ENCODE measurements at places on chromosomes 4 and X. TPM values are rescaled to one million over a fixed set of nuclear protein-coding genes. Genes with fewer than 3 reads are reported as not detected.

Gene KLKB1
- total RNA-seq = not detected

DNA sequence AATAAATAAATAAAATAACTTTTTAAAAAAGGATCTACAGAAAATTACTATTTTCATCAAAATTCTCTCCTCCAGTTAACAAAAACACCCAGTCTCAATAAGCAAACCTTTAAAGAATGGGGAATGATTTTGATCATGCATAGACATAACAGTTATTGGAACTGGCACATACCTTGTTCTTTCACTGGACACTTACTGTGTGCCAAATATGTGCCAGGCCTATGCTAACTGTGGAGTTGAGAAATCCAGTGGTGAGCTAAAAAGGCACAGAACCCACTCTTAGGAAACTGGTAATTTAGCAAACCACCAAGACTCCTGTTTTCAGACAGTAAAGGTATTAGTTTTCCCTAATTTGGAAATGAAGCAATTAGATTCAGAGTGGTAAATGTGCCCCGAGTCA lies 39.1 kb downstream of the CLOCK start:
- DNase-seq = no peak

- peak; percentile 35 for DNase-seq
Observed at GRCh38 chr4:1369091-1369450, 22.1 kb downstream of the UVSSA start.

Gene SERTM2
- total RNA-seq = 1.1 TPM

GRCh38 chrX:40063555-40063954 lies 34.2 kb downstream of the BCOR start:
- no peak for DNase-seq

Gene APELA
- 34.8 TPM for total RNA-seq

Gene COL4A6
- 15.9 TPM for total RNA-seq

- DNase-seq = no peak
Observed at GRCh38 chrX:44795945-44796450, 47.8 kb upstream of the DUSP21 start.

- DNase-seq = no peak
Observed at GRCh38 chr4:16862697-16863096, 35.7 kb downstream of the LDB2 start.

DNA sequence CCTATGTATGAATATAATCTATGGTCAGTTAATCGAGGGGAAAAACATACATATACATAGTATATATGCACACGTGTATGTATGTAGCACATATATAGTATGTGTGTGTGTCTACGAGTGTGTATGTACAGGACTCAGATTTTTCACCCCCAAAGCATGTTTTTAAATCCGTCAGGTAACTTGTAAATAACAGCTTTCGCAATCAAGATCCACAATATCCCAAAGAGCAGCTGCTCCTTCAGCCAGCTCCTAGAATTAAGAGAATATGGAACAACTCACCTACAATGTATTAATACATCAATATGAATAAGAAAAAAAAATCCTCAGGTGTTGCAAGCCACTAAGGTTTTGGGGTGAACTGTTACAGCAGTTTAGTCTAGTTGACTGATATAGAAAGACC lies 3.5 kb downstream of the MRFAP1L1 start:
- DNase-seq = no peak

- DNase-seq = no peak
Observed at GRCh38 chrX:68072041-68072440, 361.3 kb downstream of the OPHN1 start.

DNA sequence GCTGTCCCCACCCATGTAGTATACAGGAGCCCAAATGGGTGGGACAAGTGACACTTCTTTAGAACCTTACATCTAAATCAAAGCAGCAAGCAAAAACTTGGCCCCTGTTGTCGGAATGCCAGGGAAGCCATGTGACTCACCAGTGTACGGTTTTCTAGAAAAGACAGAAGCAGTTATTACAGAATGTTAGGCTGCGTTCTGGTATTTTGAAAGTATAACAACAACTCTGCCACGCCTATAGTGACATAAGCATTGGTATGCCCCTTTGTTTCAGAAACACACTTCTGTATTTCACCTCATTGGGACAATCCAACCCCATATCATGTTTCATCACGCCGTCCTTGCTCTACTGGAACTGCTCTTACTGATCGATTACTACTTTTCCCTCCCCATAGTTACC lies 14.8 kb downstream of the PDHA1 start:
- DNase-seq = no peak

DNA sequence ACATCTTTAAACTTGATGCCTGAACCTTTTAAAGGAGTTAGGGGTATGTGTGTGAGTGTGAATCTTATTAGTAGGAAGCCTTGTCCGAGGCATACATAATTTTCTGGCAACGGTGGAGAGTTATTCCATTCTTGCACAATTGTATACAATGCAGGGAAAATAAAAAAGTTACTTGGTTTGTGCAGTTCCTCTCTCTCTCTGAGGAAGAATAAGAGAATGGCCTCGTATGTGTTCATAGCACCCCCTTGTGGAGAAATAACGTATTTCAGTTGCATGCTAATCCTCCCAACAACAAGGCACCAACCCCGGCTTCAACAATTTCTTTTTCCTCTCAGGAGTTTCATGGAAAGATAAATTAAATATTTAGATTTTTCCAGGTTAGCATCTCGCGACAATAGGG lies 33.7 kb upstream of the FGF13 start:
- DNase-seq = no peak

Gene FGG
- 121 TPM for total RNA-seq

Gene LIMCH1
- total RNA-seq = 8.4 TPM

DNA sequence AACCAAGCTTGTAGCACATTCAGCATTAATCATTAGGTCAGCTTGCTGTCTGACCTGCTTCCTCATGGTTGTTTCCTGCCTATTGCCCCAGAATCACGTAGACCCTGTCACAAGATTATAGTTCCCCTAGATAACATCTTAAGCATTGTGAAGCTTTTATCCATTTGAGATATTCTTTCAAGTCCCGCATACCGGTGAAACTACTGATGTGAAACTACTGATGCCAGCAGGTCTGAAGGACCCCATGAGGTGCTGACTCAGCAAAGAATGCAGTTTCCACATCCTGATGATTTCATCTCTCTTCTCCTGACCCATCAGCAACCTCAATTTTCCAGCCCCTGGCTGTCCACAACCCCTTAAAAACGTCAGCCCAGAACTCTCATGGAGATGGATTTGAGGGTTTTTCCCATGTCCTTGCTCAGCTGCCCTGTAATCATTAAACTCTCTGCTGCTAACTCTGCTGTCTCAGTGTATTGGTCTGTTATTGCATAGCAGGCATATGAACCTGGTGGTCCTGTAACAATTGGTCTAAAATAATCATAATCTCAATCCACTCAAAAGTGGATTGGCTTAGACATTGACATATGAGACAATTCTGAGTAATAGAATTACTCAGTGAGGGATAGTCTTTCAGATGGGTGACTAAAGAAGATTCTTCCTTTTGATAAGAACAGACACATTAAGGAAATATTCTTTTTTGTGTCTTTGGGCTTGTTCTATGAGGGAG lies 26.3 kb upstream of the UBA6 start:
- DNase-seq = no peak

DNA sequence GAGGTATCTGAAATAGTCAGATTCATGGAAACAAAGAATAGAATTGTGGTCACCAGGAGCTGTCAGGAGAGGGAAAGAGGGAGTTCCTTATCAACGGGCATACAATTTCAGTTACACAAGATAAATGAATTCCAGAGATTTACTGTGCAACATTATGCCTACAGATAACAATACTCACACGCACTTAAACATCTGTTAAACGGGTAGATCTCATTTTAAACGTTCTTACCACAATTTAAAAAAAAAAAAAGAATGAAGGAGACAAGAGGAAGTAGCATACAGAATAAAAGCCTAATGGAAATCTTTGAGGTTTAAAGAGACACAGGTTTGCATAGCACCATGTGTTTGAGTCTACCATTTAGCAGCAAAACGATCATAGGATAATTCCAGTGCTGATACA lies 298.0 kb downstream of the DKK2 start:
- DNase-seq = no peak

GRCh38 chrX:37060999-37061398 lies 52.8 kb downstream of the FAM47C start:
- peak; percentile 44 for DNase-seq

DNA sequence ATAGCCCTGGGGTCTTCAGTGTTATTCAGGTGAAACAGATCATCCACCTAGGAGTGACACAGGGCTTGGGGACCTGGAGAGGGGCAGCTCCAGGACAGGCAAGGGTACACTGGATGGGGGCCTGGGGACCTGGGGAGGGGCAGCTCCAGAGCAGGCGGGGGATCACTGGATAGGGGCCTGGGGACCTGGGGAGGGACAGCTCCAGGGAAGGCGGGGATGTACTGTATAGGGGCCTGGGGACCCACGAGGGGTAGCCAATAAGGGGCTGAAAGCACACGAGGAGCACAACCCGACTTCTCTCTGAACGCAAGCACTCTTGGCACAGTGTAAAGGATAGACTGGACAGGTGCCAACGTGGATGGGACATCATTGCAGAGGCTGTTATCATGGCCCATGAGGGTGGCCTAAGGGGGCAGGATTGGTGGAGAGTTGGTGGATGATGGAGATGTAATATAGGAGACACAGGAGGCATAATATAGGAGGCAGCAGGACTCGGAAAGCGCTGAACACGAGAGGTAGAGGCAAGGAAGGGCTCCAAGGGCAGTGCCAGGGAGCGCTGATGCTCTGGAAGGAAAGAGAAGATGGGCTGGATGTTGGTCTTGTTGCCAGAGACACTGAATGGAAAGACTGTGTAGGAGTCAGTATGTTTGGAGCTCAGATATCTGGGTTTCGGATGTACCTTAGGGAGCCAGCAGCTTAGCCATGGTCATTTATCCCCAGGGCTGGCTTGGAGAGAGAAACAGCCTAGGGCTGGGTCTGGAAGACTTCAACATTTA lies 37.9 kb upstream of the FGFBP2 start:
- no peak for DNase-seq

Gene NPY2R
- total RNA-seq = not detected

Gene FGD1
- 4.1 TPM for total RNA-seq

Gene SCD5
- total RNA-seq = 3.4 TPM

- no peak for DNase-seq
Observed at GRCh38 chr4:25050370-25051078, 19.8 kb upstream of the LGI2 start.

- no peak for DNase-seq
Observed at GRCh38 chr4:31417040-31417439, 696.9 kb downstream of the PCDH7 start.

DNA sequence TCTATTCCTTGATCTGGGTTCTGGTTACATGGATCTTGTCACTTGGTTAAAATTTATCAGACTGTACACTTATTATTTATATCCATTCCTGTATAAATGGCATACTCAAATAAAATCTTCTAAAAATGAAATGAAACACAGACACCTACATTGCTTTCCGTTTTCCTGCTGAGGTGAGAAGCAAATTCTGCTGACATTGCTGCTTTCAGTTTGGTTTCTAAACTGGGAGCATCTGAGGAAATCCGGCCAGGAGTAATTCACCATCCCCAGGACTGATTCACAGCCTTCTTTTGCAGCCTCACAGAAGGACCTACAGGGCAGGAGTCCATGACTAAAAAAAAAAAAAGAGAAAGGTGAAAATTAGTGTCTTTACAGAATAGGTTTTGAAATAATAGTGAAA lies 93.6 kb downstream of the CORIN start:
- no peak for DNase-seq

- no peak for DNase-seq
Observed at GRCh38 chrX:119672426-119672825, 20.5 kb downstream of the SEPTIN6 start.

DNA sequence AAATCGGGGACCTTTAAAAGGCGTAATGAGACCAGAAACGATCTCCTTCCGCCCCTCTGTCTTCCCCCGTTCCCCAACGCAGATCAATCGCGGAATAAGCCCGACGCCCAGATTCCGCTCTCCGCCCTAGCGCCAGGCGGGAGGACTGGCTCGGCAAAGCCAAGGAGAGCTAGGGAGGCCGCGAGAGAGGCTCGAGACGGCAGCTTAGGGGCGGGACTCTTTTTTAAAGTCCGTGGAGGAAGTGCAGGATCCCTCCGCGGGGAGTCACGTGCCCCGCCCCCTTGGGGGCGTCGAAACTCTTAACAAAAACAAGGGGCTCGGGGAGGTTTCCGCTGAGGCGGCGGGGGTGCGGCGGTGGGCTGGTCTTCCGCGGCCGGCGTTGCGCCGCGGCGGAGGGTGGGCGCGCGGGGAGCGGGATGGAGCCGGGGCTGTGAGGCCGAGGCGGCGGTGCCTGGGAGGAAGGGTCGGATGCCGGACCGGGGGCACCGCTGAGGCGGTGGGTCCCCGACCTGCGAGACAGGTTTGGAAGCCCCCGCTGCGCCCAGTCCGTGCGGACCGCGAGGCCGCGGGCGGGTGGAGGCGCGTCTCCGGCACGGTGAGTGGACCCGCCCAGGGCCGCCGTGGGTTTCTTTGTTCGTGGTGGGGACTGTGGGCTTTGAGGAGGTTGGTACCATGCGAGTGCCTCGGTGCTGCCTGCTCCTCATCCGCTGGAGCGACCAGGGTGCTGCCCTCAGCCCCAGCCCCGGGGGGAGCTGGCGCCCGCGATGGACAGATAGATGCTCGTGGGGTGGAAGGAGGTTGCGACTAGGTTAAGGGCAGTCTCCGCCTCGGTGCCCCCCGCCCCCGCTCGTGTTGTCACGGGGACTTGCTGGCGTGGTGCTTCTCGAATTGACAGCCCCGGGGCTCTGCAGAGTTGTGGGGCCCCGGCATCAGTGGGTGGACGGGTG lies at the start of gene CCNG2:
Gene CCNG2 (plus strand): TSS at position 296 of the 947 bp plus-strand sequence. CDS start 1,326 bp downstream, outside the sequence.
- DNase-seq = peak; percentile 89

DNA sequence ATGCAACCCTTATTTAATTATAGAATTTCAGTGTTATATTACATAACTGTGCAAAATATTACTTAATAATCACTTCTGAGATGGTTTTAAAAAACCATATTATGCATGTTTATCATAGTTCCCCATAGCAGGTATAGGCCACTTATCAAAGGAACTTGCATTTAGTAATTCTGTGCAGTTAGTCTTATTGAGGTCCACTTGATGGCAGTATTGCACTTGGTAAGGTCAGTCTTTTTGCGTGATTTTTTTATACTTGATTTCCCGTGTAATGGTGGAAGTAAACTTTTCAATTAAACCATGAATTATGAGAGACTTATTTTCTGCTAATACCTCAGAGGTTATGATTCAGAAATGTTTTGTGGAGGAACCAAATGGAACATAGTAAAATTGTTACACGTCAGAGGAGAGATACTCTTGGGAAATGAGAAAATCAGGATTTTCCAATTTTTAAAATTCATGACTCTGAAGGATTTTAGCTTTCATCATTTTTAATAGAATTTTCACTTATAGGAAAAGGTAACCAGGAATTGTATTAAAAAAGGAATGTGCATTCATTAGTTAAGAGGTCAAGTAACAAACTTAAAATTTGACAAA lies 230.0 kb downstream of the CCSER1 start:
- DNase-seq = peak; percentile 4

Gene HS6ST2
- total RNA-seq = 33.7 TPM

- no peak for DNase-seq
Observed at GRCh38 chr4:4697584-4697983, 155.7 kb upstream of the STX18 start.

GRCh38 chr4:7831330-7831729 lies 108.3 kb downstream of the AFAP1 start:
- DNase-seq = no peak

DNA sequence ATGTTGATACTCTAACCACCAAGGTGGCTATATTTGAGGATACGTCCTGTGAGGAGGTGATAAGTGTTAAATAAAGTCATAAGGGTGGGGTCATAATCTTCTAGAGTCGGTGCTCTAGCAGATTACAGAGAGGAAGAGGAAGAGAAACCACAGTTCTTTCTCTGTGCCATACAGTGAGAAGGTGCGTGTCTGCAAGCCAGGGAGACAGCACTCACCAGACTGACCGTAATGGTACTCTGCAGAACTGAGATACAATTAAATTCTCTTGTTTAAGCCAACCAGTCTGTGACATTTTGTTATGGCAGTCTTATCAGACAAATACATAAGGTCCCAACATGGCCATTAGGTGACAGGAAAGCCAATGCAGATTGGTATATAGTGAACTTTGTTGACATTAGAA lies 480.9 kb upstream of the IGFBP7 start:
- DNase-seq = no peak
